CD4-positive, CD25-positive, alpha-beta regulatory T cell (primary cell): ENCODE measurements at places on chromosomes 7 and 10. TPM values are rescaled to one million over a fixed set of nuclear protein-coding genes. Genes with fewer than 3 reads are reported as not detected.

DNA sequence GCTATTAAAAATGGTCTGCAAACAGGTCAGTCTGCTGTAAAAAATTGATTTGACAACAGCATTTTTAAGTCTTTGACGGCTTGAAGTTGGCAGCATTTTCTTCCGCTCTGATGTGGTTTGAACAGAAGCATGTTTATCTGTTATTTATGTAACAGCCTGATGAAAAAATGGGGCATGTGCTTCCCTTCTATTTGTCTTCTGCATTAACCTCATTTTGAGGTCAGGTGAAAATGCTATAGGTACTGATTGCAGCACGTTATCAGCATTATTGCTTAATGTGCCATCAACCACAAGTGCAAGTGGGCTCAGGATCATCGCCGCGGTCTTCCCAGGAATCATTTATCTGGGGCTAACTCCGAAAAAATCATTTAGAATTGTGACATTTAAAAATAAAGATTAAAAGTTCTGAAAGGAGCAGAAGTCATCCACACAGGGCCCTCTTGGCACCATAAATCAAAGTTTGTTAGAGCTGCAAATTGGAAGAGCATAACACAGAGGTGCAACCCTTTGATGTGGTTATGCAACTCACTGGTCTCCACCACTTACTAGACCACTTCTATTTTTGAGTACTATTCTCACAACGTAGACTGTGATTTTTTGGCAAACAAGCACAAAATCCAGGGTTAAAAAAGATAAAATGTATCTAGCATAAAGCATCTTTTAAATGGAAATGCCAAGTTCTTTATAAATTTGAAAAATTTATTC lies 307.7 kb downstream of the MDFIC start:
- no peak for DNase-seq

DNA sequence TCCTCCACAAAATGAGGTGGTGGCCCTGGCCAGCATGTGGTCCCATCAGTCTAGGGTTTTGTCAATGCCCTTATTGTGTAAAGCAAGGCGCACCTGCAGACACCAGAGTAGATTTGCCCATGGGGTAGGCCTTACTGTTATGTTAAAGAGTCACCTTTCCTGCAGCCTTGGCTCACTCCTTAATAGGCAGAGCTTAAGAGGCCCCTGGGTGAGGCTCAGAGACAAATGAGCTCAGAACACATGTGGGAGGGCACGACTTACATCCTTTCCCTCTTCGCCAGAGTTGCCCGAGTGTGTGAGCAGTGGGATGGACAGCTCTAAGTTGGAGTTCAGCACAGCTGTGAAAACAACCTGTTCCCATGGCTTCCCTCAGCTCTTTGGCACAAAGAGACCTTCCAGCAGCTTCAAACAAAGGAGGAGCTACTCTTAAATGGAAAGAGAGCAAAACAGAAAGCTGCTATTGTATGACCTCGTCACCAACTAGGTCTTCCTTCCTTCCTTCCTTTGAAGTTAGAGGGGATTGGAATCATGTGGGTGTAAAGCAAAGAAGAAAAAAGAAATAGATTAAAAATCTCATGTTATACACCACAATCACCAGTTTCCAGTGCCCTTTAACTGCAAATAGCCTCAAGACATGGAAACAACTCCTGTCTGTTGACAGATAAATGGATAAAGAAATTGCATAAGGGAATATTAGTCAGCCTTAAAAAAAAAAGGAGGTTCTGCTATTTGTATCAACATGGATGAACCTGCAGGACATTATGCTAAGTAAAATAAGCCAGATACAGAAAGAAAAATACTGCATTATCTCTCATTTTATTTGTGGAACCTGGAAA lies 11.9 kb upstream of the XPNPEP1 start:
- no peak for DNase-seq

DNA sequence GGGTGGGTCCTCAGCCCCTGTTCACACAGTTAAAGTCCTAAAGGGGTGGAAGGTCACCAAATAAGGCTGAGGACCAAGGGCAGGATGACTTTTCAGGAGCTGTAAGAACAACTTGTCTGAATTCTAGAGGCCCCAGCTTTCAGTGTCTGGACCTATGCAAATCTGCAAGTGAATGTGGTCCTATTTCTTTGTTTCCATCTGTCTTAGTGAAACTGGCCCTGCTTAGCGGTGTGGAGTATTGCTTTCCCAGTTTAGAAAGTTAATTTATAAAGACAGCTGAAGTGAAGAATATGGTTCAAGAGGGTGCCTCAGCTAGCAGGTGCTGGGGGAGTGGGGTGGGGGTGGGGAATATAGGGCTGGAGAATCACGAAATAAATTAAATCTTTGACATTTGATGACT lies 40.1 kb downstream of the HHEX start:
- no peak for DNase-seq

- DNase-seq, result no peak
Measured at GRCh38 chr7:35658606-35659201, 36.2 kb downstream of the HERPUD2 start.

GRCh38 chr10:14751014-14751896 lies 23.4 kb downstream of the FAM107B start:
- no peak for DNase-seq

DNA sequence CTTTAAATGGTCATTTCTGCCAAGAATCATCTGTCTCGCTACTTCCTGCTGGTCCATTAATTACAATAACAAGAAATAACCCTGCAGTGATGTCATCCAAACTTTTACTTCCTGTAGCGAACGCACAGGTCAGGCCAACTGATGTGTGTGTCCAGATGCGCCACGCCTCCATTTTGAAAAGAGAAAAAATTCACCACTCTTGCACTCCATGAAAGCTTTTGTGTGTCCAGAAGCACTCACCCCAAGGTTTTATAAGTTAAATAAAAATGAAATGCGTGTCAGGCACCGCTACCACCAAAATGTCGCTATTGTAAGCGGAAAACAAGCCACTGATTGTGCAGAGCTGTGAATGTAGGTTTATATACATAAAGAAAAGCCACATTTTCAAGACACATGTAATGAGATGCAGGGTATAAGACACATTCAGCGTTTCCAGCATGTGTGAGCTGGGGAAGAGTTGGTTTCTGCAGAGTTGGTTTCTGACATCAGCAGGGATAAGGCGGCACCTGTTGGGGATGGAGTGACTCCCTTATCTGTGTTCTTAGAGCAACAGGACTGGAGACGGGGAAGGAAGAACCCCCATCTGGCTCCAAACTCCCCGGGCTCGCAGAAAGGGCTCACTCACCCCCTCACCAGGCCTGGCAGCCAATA lies 83.3 kb downstream of the CTBP2 start:
- no peak for DNase-seq

GRCh38 chr10:127283017-127283416 lies 86.6 kb upstream of the INSYN2A start:
- DNase-seq, result no peak

GRCh38 chr7:96188591-96188991 lies 133.3 kb downstream of the SLC25A13 start:
- DNase-seq, result no peak

GRCh38 chr7:157687845-157688532 lies 351.2 kb downstream of the DNAJB6 start:
- DNase-seq, result no peak

Gene CCDC7
- 12.9 TPM for polyA plus RNA-seq

Gene NAT16
- not detected for polyA plus RNA-seq

Gene ARHGEF5
- polyA plus RNA-seq, result 1.4 TPM
